ENCODE measurements at places on chromosomes 4 and X.

- DNase-seq, result no peak
These were observed 177.1 kb downstream of the RBMX2 start for GRCh38 chrX:130578906-130579305.

GRCh38 chr4:121784401-121784800 is 16.7 kb upstream of the EXOSC9 start:
- no peak for DNase-seq

- no peak for DNase-seq
These were observed 19.2 kb upstream of the ADRA2C start for GRCh38 chr4:3746701-3747580.

DNA sequence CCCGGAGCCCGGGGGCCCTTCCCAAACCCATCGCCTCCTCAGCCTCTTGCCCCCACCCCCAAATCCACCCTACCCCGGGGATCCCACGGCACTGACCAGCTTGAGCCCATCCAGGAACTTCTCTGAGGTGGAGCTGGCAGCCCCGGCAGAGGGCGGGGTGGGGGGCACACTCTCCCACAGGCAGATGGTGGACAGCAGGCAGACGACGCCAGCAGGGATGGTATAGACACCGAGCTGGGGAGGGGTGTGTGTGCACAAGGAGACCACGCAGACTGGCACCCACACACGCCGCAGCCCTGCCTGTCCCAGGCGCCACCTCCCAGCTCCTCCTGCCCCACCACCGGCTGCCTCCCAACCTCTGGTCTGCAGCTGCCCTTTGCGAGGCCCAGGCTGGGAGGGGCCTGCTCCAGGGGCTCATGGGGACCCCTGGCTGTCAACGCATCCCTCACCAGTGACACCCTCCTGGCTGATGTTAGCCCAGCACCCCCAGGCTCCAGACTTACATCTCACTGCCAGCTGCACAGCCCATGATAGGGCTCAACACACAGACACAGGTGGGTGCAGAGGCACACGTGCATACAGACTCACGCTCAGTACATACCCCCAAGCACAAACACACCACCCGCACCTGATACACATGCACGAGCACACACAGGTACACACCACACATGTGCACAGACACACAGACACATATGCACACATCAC is 4.2 kb downstream of the SLC49A3 start:
- no peak for DNase-seq

- DNase-seq, result no peak
These were observed 262.6 kb downstream of the STIM2 start for GRCh38 chr4:27123123-27123768.

Measured in kidney capillary endothelial cell (primary cell).